ENCODE measurements at places on chromosomes 5 and 9.

- DNase-seq, result no peak
Observed at GRCh38 chr5:102975457-102976182, 144.3 kb downstream of the GIN1 start.

DNA sequence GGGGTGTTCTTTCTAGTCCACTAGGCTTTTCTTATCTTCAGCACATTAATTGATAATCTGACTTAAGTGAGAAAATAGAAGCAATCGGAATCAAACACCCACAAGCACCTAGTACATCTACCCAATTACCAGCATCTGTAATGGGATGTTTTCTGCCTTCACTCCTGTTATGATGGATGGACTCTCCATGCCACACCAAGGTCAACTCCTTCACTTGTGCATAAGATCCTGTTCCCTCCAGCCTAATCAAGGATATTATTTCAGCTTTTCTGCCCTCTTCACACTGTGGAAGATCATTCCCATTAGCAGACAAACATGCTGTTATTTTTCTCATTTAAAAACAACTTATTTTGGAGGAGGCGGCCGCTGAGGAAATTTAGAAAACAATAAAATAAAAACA, 162.0 kb upstream of the EDIL3 start:
- DNase-seq, result no peak

DNA sequence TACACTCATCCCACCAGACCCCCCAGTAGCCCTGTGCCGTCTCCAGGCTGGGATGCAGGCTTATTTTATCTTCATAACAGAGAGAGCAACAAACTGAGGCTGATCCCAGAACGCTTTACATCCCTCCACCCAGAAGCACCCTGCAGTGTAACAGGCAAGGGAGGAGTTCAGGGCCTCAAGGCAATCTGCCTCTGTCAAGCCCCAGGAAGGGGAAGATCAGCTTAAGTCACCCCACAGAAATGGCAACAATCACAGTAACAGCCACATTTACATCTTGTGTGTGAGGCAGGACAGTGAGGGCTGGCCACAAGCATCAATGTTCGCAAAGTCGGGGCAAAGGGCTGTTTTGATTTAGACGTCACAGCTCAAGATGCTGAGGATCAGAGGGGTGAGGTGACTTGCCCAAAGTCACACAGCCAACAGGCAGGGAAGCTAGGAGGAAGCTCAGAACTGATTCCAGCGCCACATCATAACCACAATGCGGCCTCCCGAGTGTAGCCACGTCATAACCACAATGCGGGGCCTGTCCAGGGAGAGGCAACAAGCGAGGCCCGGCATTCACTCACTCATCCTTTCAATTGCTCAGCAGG, 14.4 kb downstream of the STK10 start:
- DNase-seq, result no peak

- DNase-seq, result no peak
Observed at GRCh38 chr5:169569513-169569912, 14.1 kb upstream of the SPDL1 start.

- no peak for DNase-seq
Observed at GRCh38 chr5:61796773-61797172, 464.7 kb downstream of the ZSWIM6 start.

DNA sequence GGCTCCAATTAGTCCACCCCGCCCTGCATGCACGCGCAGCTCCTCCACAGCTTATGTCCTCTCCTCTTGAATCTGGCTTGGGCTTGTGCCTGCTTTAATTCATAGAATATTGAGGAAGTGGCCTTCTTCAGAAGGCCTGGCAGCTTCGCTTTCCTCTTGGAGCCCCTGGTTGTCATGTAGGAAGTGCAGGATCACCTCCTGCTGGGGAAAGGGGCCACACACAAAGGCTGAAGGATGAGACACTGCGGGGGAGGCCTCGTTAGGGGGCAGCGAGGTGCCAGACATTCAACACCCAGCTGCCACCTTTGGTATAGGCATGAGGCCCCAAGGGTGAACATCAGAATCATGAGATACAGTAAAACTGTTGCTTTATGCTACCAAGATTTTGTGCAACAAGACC, 2.7 kb upstream of the CNOT6 start:
- DNase-seq, result no peak
